Stimulated activated CD8-positive, alpha-beta memory T cell treated with anti-CD3 and anti-CD28 coated beads, Interleukin-4, amount 100 ng/mL, for 1 hour (primary cell): ENCODE measurements at places on chromosomes 1 and 21.

- DNase-seq = no peak
Measured at GRCh38 chr21:26563856-26564503, 9.1 kb downstream of the CYYR1 start.

DNA sequence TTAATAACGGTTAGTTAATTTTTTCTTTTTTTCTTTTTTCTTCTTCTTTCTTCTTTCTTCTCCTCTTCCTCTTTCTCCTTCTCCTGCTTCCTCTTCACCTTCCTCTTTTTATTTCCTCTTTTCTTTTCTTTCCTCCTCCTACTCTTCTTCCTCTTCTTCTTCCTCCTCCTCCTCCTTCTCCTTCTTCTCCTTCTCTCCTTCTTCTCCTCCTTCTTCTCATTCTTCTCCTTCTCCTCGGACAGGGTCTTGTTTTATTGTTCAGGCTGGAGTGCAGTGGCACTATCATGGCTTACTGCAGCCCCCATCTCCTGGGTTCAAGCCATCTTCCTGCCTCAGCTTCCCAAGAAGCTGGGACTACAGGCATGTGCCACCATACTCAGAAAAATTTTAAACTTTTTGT is 13.4 kb upstream of the ACBD3 start:
- no peak for DNase-seq

DNA sequence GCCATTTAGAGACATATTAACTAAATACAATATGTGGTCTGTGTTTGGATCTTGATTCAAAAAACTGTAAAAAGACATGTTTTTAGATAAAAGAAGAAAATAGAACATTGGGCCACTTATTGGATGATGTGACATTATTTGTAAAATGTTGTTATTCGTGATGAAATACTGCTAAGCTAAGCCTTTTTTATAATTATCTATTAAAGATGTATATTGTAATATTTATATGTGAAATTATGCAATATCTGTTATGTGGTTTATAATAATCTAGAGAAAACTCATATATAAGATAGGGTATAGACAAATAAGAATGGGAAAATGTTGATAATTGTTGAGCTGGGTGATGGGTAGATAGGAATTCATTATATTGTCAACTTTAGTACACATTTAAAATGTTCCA is 82.0 kb upstream of the RGS1 start:
- no peak for DNase-seq

DNA sequence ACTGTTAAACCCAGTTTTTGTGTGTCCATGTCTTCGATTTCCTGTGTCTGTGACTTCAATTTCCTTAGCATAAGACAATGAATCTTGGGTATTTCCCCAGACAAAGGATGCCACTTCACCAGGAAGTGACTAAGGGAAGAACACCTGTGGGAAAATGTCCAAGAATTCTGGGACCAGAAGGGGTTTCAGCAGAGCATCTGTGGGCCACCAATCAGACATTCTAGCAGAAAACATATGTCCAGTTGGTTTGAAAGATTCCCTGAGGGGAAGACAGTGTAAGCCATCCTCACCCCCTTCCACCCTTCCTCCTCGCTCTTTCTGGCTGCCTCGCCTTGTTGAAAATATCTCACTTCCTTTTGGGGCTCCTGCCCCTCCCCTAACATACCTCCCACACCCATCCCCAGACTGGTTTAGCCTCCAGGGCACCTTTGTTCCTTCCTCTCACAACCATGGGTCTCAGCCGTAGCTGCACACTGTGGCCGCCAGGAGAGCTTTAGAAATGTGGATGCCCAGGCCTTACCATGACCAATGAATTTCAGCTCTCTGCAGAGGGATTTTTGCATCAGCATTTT is 25.5 kb upstream of the IFNAR1 start:
- DNase-seq = no peak

- DNase-seq = no peak
Measured at GRCh38 chr1:86429835-86430234, 5.9 kb downstream of the CLCA2 start.

DNA sequence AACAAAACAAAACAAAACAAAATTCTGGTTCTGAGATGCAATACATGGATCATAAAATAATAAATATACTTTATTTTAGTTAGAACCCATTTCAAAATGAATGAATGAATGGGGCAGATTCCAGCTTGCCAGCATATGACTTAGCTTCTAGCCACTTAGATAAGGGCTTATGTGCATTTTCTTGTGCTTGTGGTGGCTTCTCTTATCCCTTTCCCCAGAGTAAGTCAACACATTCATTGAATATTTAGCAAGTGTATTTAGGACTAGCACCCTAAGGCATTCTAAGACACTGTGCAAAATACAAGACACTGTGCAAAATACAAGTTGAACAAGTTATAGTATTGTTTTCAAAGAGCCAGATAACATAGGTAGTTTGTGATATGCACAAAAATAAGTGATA is 4.7 kb downstream of the ADIPOR1 start:
- DNase-seq = no peak
